CD4-positive, alpha-beta T cell treated with Interleukin-4 for 1 hour (primary cell): ENCODE measurements at places on chromosomes 7 and 10.
A peak's percentile ranks its signal among the peaks of the same experiment; 100 is the strongest.

GRCh38 chr10:69413221-69413865, 3.4 kb downstream of the TACR2 start:
- peak; percentile 46 for DNase-seq

DNA sequence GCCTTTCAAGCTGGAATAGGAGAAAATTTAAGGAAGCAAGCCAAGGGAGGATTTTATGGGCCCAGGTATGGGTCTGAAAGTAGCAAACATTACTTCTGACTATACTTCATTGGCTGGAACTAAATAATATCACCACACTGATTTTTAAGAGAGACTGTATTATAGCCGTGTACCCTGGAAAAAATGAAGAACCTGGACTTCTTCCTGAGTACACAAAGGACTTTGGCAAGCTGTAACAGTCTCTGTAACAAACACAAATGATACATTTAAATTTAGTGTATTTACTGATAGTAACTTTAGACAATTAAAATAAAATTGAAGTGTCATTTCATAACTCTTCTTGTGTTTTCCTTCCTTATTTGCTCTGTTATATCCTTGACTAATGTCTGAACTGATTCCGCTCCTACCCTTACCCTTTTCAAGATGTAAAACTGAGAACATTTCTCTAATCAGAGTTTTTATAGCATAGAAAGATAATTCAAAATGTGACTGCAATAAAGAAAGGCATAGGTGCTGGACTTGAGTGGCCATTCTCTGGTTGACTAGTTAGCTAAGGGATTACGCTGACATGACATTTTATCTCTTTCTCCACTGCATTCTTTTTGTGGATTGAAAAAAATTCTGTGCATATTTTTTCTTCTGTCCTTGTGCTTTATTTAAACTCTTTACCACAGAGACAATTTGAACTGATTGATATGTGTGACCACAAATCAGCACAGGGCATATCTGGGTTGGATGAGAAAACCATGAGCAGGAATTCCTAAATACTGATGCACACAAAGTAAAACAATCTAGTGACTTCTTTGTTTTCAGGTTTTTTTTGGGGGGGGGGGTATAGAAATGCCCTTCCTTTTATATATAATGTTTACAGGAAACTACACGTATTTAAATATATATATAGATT, 349.7 kb downstream of the MDFIC start:
- DNase-seq, result no peak

DNA sequence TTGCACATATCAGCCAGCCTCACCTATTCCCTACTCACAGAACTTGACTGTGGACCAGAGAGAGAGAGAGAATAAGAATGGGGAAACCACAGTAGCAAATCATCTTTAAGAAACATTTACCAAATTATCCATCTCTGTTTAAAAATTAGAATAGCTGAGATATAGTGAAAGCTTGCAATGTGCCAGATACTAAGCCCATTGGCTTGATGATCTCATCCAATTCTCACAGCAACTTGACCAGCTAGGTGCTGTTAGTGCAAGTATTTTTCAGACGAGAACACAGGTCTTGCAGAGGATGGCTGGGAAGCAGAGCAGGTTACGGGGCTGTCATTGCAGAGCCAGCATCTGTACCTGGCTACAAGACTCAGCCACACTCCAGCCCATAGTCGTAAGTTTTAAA, 50.9 kb downstream of the KLF6 start:
- DNase-seq, result no peak

- peak; percentile 49 for DNase-seq
Measured at GRCh38 chr7:100444311-100445278, 8.3 kb upstream of the PPP1R35 start.

- DNase-seq, result no peak
Measured at GRCh38 chr7:91357379-91357778, 93.1 kb downstream of the FZD1 start.

GRCh38 chr7:37065779-37066271, 341.5 kb upstream of the AOAH start:
- no peak for DNase-seq

- no peak for DNase-seq
Measured at GRCh38 chr7:20786049-20786412, 655 bp downstream of the SP8 start.

DNA sequence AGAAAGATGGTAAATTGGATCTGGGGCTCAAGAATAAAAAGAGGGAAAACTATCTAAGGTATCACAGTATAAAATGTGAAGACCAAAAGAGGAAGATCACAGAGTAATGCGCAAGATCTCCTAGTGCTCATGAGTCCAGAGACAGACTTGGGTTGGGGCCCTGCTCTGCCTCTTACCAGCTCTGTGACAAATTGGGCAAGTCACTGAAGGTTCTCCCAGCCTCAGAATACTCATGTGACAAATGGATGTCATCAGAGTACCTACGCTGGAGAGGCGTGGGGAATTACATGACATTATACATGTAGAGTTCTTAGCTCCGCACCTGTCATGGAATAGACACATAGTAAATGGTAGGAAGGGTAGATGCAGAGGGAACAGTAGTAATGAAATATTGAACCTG, 124.4 kb downstream of the DOCK4 start:
- peak; percentile 64 for DNase-seq

DNA sequence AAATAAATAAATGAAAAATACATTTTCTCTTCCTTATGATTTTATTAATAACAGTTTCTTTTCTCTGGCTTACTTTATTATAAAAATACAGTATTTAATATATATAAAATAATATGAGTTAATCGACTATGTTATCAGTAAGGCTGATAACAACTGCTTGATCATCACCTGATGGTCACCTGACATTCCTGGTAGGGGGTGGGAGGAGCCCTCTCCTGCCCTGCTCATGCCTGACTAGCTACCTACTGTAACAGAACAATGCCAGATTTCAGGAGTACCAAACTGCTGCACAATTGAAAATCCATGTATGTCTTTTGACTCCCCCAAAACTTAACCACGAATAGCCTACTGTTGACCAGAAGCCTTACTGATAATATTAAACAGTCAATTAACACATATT, 1.3 kb upstream of the APBB1IP start:
- no peak for DNase-seq

- no peak for DNase-seq
Measured at GRCh38 chr7:45401155-45401554, 173.0 kb upstream of the ADCY1 start.

GRCh38 chr7:79308192-79308591, 145.3 kb downstream of the MAGI2 start:
- no peak for DNase-seq

DNA sequence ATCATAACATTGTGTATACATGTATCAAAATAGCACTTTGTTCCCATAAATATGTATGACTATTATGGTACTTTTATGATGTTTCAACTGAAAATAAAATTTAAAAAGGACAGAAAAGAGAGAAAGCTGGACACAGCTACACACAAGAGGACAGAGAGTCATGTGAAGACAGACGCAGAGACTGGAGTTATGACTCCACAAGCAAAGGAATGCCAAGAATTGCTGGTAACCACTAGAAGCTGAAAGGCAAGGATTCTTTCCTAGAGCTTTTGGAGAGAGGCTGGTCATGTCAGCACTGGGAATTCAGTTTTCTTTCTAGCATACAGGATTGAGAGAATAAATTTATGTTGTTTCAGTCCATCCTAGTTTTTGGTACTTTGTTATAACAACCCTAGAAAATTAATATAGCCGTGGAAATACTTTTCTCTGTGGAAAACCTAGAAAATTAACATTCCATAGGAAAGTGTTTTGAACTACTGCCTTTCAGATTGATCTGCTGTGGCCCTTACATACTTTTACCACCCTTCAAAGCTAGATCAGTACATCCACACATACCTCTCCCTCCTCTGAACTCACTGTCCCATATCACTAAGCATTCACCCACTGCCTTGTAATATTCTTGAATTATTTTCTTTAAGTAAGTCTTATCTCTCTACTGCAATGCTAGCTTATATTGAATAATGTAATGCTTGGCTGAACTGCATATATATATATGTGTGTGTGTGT, 575.3 kb downstream of the IPMK start:
- no peak for DNase-seq

DNA sequence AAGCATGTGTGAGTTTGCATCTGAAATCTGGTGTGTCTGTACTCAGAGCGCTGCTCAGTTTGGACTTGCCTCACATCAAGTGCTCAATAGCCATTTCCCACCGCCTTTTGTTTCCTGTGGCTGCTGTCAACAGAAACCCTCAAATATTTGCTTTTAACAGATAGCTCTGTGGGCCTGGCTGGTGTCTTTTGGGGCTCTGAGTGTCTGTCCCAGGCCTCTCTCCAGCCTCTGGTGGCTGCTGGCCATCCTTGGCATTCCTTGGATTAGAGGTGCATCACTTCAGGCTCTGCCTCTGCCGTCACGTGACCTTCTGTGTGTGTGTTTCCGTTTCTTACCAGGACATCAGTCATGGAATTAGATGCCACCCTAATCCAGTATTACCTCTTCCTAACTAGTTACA, 9.3 kb downstream of the YKT6 start:
- no peak for DNase-seq

GRCh38 chr10:87664276-87664701, 4.6 kb downstream of the PAPSS2 start:
- DNase-seq, result no peak

DNA sequence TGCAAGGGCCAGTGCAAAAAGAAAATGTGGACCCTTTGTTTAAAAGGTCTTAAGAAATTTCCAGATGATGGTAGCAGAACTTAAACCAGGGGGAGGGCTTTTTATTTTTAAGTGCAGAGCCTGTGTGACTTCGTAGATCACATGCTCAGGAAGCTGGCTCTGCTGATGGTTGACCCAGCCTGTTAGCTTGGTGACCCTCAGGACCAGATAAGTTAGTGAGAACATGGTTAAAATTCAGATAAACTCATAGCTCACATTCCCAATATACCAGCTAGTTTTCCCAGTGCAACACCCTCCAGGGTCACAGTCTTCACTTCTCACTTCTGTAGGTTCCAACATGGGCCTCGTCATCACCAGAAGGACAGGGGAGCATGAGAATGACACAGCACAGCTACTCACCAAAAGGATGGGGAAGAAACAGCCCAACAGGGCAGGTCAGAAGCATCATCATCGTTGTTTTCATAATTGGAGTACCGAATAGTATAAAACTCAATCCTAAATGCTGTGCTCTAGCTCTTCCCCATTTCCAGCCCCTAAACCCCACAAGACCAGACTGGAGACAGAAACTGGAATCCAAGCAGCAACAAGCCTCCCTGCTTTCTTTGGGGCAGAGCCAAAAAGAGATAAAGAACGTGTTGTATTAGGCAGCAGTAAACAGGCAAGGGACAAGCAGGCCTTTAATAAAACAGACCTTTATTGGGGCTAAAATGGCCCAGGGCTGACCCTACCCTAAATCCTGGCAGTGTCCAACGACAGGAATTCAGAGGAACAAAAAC, 102.2 kb upstream of the ANKRD1 start:
- no peak for DNase-seq

- no peak for DNase-seq
Measured at GRCh38 chr7:83058667-83059066, 104.0 kb downstream of the PCLO start.

DNA sequence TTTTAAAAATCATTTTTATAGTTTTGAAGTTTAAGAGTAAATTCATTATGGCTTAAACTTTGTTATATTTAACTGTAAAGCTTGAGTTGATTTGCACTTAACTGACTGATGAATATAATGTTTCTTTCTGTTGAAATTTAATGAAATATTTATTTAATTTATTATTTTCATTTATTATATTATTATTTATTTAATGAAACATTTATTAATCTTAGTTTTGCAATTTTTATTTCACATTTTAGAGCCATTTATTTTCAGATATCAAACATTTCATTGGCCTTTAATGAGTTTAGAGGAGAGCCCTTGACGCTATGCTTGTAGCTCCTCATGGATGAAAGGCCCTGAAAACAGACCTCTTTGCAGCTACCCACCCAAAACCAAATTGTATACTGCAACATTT, 570.0 kb downstream of the LRMDA start:
- no peak for DNase-seq

DNA sequence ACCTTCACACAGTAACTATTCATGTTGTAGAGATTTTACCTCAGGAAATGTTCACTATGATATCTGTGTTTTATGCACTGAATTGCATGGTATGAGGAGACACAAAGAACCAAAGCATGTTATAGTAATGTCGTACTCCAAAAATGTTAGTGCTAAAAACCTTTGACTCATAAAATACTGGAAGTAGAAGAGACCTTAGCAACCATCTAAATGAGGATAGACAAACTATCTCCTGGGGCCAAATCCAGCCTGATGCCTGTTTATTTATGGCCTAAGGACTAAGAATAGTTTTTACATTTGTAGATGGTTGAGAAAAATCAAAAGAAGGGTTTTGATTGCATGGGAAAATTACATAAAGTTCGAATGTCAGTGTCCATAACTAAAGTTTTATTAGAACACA, 535.1 kb downstream of the INHBA start:
- DNase-seq, result no peak

DNA sequence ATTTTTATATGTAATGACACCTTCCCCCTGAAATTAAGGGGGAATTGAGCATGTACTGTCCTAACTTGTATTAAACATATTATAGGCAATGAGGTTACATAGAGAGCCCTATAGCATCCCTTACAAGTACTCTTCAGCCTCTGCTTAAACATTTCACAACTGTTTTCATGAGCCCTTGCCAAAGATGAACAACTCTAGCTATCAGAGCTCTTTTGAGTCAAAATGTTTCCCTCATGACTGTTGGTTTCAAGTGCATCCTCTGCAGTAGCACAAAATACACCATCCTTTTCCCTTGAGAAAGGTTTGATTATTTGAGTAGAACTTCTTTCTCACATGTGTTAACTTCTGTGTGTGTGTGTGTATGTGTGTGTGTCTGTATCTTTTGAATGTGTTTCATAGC, 1157.6 kb upstream of the CELF2 start:
- DNase-seq, result no peak

GRCh38 chr10:73799899-73800559, 11.4 kb downstream of the NDST2 start:
- no peak for DNase-seq

- DNase-seq, result no peak
Measured at GRCh38 chr10:102310361-102311024, 65.2 kb downstream of the GBF1 start.

- no peak for DNase-seq
Measured at GRCh38 chr7:144484445-144484844, 81.0 kb upstream of the NOBOX start.

- no peak for DNase-seq
Measured at GRCh38 chr7:102216573-102217314, 69.9 kb upstream of the SH2B2 start.
